ENCODE measurements at places on chromosomes 2 and 18.

- DNase-seq = peak; percentile 18
Measured at GRCh38 chr2:233165895-233166661, 85.4 kb upstream of the ATG16L1 start.

DNA sequence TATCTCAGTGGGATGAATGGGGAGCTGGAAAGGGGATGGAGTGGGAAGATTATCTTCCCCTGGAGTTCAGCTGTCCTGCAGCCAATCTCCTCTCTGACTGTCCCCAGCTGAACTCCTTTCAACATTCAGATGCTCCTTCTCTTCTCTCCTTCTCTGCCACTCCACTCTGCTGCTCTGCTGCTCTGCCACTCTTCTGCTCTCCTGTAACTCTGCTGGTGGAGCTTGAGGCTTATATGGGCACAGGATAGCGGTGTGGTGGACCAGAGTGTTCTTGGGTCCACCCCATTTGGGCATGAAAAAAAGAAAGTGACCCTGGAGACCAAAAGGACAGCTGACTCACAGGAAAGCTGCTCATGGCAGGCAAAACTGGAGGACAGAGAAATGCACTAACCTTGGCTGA is 26.6 kb downstream of the FAHD2B start:
- DNase-seq = no peak

GRCh38 chr2:37599688-37600525 is 71.5 kb downstream of the CDC42EP3 start:
- DNase-seq = no peak

- no peak for DNase-seq
Measured at GRCh38 chr2:235146206-235146605, 194.4 kb downstream of the SH3BP4 start.

DNA sequence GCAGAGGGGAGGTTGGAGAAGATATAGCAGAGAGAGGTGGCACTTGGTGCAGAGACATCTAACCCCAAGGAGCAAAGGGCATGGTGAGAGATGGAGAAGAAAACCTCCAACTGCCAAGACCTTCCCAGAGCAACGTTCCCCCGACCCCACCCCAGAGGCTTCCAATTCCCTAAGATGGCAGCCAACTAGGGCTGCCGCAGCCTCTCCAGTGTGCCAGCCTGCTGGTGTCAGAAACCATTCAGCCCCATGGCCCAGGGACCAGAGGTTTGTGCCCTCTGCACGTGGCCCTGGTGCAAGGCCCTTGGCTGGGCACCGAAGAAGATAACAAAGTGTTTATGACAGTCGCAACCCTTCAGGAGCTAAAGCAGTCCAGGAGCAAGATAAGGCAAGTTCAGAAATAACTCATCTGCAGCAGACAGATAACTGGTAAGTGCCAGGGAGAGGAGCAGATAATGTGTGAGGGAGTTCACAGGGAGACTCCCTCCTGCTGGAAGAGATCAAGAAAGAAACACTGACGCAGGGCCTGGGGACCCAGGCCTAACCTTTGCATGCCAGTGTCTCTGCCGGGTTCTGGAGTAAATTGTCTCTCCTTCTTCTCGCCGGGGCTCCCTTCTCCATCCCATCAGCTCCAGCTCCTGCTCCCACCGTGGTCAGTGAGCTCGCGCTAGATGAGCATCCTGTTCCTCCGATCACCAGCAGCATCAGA is 66.1 kb upstream of the ID2 start:
- DNase-seq = no peak

Data from SW 1271 (cell line).